ENCODE measurements at places on chromosomes 7 and 10.

DNA sequence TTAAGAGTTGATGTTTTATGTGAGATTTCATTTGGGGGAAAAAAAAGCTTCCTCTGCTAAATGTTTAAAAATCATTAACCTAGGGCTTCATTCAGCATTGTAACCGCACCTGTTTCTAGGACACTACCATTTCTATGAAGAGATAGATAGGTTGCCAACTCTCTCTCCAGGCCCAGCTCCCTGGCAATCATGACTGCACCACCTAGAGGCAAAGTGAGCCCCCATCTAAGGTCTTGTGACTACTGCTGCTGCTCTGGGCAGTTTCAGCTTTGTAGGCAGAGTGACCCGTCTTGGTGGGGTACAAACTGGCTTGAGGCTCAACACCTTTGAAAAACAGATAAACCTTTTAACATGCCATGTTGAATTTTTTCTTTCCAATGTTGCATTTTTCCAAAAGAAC, 27.3 kb upstream of the MRC1 start:
- no peak for DNase-seq

DNA sequence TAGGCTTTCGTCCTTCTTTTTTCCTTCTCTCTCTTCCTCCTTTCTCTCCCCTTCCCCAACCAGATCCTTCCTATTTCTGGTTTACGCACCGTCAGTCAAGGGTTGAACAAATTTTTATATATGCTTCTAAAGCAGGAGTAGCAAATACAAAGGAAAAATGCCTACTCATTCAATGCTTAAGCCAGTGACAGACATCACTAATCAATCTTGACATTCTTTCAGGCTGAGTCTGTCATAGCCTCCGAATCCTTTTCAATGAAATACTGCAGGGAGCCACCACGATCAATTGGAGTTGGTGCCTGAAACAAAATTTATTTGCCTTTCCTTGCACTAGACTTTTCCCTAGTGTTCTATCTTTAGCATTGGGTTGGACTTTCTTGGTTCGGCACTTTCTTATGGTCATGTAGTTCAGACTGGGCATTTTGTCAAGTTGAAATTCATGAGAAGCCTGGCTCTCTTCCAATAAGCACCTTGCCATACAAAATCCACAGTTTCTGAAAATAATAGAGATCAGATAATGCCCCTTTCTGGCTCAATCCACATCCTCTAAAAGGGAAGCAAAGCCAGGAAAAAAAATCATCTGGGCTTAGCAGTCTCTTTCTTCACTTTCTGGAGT, 239.5 kb upstream of the PLXNA4 start:
- peak; percentile 16 for DNase-seq

- peak; percentile 67 for DNase-seq
Measured at GRCh38 chr7:24902276-24902675, 77.7 kb downstream of the OSBPL3 start.

GRCh38 chr10:6840201-6840691, 260.2 kb upstream of the PRKCQ start:
- DNase-seq = peak; percentile 71

DNA sequence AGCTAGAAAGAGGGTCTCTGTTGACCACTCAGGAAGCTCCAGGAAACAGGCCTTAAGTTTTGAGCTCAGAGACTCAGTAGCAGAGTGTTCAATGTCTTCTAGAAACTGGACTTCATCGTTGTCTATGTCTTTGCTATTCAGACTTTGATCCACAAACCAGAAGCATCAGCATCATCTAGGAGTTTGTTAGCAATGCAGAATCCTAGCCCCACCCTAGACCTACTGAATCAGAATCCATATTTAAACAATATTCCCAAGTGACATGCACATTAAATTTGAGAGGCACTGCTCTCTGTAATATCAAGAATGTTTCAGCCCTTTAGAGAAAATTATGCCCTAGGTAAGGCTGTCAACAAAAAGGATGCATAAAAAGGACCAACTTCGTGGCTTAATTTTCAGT, 12.9 kb upstream of the OGDHL start:
- DNase-seq = no peak

DNA sequence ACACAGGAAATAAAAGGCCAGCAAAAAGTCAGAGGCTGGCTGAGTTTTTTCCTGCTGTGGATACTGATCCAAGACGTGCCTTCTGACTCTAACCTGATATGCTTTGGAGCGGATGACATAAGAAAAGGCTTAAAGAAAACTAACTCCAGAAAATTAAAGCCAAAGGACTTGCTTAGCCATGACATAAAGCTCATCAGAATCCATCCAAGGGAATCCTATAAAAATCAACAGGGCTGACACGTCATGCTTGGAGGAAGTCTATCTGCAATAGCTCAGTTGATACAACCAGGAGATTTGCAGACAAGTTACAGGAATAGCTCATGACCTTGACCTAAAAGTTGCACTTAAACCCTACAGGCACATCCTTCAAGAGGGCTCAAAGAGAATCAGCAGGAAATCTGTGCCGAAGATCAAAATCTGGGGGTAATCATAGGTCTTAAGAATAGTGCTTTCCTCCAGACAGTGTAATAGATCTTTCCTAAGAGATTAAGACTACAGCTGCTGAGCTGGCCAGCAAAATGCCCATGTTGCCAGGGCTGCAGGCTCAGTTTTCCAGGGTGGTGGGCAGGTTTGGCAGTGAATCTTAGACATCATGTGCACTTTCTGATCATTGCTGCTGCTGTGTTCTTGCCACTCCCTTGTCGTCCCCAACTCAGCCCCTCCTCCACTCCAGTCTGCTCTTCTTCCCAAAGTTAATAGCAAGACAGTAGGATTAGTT, 111.5 kb upstream of the SVIL start:
- DNase-seq = peak; percentile 53

- peak; percentile 7 for DNase-seq
Measured at GRCh38 chr7:156680281-156680680, 39.7 kb downstream of the RNF32 start.

- DNase-seq = no peak
Measured at GRCh38 chr7:7682861-7683260, 35.5 kb downstream of the RPA3 start.

DNA sequence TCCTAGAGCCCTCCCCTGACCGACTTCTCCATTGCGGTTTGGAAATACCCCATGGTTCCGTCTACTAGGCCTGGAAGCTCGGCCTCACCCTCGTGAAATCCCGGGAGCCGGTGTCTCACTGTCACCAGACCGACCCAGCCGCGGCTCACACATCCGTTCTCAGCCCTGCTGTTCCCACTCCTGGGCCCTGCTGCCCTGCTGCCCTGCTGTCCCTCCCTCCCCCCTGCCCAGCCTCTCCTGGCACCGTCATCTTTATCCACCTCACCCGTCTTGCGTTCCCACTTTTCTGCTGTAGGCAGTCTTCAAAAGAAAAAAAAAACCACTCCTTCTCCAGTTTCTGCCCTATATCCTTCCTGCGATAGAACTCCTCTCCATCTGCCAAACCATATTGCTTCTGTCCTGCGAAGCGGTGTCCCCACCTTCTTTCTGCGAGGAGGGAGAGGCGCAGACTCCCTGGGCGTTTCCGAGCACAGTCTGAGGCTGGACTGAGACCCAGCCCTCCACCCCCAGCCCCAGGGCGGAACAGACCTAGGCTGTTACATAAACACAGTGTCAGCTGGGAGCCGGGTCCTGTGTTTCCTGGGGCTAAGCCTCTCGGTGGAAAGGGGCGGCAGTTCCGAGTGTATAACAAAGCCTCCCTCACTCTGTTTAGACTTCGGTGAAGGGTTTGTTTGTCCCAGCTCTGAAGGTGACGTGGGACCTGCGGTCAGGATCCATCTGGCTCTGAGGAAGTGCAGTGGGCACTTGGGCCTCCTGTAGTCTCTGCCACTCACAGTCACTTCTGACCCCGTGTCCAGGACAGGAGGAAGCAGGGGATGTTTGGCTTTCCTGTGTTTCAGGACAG, 2.8 kb downstream of the AGAP3 start:
- peak; percentile 79 for DNase-seq

DNA sequence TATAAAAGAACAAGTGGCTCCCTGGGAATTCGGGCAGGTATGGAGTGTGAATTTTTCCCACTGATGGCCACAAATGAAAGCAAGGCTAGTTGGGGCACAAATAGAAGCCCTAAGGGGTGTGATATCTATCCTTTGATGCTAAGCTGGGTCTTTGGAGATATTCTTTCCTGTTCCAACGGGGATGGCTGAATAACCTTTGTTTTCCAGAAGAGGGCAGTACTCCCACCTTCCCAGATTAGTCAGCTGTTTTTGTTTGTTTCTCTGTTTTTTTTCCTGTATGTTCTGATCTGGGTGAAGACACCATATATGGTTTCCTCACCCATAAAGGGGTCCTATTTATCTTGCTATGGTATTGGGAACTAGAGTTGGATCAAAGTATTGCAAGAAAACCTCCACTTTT, 947.7 kb upstream of the SORCS1 start:
- peak; percentile 4 for DNase-seq

DNA sequence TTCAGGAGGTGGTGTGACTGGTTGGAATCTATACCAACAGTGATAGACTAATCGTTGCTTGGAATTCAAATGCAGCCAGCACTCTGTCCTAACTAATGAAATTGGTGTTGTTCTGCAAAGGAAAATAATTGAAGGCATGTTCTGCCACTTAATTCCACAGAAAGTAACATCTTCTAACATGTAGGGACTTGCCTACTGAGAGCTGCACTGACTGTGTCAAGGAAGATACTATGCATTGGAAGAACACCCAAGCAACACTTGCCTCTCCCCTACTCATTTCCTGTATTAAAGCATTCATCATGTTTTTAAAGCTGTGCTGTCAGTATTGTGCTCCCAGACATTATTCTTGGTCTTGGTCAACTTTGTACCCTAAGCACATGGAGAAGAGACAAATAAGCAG, 2.7 kb upstream of the CYP3A7 start:
- DNase-seq = peak; percentile 44

- DNase-seq = no peak
Measured at GRCh38 chr10:44309361-44309760, 75.5 kb downstream of the CXCL12 start.

DNA sequence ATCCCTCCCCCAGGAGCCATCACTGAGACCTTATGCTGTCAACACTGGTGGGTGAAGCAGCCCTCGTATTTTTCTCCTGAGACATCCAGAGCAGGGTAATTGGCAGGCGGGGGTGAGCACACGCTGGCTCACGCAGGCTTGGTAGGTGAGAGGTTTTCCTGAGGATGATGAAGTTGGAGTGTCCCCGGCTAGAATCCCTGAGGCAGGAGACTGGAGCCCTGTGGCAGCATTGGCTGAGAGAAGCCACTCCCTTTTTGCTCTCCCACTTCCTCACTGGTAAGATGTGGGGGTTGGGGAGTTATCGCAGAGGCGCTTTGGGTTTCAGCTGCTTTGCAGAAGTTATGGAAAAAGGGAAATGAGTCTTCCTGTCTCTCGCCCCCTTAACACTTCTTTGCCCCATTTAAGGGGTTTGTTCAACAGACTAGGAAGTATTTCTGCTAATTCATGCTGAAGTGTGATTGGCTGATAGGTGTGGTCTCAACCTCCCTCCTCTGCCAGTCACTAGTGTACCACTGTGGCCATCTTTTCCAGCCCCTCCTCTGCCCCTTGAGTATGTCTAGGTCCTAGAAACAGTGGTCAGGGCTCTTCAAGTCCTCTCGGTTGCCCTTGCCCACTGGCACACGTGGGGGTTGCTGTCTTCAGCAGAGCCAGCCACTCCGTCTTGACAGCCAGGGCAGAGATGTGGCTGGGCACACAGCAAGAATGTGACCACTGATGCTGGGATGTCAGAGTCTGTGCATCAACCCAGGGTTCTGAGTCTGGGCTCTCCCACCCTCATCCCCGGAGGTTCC, 5.7 kb downstream of the ARPC1B start:
- DNase-seq = peak; percentile 88

- DNase-seq = peak; percentile 43
Measured at GRCh38 chr7:66557214-66558200, 71.2 kb upstream of the KCTD7 start.

DNA sequence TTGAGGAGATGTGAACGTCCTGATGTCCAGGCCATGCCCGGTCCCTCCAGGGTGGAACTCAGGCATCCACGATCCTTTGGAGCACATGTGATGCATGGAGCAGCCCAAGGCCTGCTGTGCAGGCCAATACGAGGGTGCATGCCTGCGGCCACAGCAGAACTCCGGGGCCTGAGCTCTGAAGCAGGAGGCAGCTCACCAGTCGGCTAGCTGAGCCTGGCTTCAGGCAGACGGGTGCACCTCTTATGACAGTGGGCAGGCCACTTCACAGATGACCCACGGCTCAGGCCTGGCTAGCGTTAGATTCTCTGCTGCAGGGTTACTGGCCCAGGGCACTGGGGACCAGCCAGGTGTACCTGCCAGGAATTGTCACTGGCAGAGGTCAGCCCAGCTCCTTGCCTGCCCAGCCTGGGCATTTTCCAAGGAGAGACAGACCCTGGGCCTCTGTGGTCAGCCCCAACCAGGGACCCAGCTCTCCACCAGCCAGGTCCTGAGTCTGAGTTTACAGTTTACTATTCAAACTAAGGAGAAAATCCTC, 29.6 kb upstream of the INPP5A start:
- no peak for DNase-seq

DNA sequence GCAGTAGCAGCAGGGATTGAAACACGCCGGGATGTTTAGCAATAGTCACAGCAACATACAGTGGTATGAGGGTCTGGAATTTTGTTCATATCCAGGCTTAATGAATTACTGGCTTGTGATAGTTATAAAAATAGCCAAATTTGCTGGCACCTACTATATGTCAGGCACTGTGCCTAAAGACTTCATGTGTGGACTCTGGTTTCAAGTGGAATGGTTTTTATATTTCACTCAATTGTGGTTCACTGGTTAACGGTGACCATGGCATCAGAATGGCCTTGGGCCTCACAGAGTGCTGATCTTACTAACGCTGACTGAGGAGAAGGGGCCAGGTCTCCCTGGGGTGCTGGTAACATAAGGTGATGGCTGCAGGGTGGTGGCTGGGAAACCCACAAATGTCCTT, 55.7 kb downstream of the CELF2 start:
- no peak for DNase-seq

- peak; percentile 65 for DNase-seq
Measured at GRCh38 chr10:34494012-34494411, 321.1 kb downstream of the PARD3 start.

GRCh38 chr10:54026340-54026739, 774.7 kb downstream of the PCDH15 start:
- DNase-seq = no peak

DNA sequence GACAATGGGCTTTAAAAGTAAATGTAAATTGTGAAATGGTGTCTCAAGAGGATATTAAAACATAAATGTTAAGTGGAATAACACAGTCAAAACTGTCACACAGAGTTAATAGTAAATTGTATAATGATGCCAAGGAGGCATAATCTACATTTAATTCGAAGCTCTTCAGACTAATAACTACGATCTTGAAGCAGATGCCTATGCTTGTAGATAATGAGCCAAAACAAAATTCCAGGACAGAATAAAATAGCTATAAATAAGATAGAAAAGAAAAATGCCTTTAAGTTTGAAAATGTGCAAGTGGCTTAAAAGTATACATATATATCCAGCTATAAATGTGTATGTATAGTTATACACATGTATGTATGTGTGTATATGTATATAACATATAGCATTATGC, 17.5 kb downstream of the TWIST1 start:
- DNase-seq = no peak

DNA sequence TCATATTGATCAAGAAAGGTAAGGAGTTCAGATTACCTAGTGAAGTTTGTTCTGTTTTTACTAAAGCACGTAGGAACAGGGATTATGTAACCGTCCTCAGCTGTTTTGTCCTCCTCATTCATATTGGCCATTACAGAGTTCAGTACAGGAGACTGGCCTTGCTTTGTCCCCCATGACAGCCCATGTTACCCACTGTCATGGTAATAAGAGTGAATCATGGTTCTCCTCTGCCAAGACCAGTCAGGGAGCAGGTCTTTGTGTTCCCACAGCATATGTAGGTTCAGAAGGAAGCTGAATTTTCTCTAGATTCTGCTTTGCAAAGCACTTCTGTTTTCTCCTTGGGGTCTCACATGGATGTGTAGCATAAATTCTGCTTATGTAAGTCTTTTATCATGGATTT, 106.2 kb upstream of the GPR141 start:
- DNase-seq = no peak
